LHCN-M2 (cell line): ENCODE measurements at places on chromosomes 4 and X. TPM values are rescaled to one million over a fixed set of nuclear protein-coding genes. Genes with fewer than 3 reads are reported as not detected.

DNA sequence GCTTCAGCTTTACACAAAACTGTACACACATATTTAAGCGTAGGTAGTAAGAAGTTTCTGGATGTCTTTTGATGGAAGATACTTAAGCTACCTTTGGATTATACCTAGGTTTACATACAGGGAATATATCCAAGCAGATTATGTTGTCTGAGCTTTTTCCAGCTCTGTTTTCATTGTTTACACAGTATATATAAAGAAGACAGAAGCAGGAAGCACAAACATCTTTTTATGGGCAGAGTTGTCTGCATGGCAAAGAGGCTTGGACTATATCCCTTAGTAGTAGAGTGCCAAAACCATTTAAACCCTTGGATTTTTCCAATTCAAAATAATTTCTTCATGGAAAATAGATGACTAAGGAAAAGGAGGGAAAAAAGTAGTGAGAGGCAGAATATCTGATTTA, 329.4 kb upstream of the AGA start:
- DNase-seq = no peak

- no peak for DNase-seq
Measured at GRCh38 chrX:12159799-12160198, 21.5 kb downstream of the FRMPD4 start.

DNA sequence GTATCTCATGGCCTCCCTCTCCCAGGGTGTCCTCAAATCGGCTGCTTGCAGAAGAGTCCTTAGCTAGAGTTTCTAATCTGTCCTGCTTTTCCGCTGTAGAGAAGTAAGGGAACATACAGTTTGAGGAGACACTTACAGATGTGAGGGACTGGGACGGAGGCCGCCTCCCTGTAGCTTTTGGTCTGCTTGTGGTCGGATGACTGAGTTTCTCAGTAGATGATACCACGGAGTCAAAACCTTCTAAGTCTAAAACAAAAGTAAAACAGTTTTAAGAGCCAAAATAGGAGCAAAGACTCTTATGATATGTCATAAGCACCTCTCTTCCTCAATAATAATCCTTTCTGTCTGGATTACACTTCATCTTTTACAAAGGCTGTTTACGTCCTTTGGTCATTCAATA, 34.5 kb upstream of the MAP3K15 start:
- DNase-seq = no peak

GRCh38 chrX:51891821-51892551, 1.4 kb upstream of the MAGED1 start:
- peak; percentile 59 for DNase-seq

GRCh38 chr4:176425035-176425434, 105.3 kb downstream of the SPCS3 start:
- peak; percentile 32 for DNase-seq

GRCh38 chr4:125520258-125520990, 205.7 kb downstream of the FAT4 start:
- no peak for DNase-seq

DNA sequence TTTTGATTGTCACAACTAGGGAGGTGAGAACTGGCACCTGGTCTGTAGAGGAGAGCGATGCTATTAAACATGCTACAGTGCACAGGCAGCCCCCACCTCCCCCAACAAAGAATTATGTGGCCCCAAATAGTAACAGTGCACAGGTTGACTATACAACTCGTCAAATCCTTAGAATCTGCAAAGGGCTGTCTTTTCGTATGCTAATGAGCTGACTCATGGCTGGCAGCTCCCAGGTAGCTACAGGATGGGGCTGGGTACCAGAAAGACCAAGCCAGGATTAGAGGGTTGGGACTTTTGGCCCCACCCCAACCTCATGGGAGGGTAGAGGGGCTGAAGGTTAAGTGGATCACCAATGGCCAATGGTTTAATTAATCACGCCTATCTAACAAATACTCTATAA, 104.7 kb upstream of the SORBS2 start:
- no peak for DNase-seq

DNA sequence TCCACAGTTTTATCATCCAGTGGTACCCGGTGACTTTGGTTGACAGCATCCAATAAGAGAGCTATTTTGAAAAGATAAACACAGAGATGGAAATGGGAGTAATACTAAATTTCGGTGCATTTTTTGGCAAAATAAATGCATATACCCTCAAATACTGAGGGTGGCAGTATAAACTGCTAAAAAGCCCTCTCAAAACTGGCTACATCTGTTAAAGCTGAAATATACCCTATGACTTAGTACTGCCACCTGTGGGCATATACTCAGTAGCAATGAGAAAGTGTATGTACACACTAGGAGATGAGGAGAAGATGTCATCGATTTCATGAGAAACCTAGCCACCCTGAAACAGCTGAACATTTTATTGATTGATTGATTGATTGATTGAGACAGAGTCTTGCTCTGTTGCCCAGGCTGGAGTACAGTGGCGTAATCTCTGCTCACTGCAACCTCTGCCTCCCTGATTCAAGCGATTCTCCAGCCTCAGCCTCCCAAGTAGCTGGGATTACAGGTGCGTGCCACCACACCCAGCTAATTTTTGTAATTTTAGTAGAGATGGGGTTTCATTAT, 12.2 kb upstream of the TMEM128 start:
- peak; percentile 78 for DNase-seq

DNA sequence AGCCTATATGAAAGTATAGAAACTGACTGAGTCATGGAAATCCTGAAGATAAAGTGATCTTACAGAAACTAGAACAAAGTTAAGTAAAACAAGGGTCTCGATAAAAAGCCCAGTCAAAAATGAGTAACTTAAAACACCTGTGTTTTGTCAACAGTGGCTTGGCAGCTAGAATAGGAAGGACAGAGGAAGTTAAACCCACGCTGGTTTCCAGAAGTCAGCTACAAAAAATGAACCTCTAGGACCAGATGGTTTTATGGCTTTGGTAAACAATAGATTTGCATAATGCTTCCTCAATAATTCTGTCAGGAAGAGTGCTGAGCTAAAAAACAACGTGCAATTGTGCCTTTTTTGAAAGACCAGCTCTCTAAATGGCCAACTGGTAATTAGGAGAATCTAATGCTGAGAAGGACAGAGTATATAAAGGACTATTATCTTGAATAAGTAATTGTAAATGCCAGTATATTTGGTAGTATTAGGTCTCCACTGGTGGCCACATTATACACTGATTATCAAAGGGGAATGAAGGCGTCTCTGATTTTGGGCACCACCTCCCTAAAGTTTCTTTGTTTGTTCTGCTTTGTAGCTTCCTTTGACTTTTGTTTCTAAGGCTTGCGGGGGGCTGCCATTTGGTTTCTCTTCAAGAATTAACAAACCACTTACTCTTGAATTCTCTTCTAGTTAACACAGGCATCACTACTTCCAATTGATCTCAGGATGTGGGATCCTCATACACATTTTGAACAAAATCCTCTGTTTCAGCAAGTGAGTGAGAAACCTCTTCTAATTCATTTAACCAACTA, 72.2 kb upstream of the PPP3CA start:
- DNase-seq = peak; percentile 12

DNA sequence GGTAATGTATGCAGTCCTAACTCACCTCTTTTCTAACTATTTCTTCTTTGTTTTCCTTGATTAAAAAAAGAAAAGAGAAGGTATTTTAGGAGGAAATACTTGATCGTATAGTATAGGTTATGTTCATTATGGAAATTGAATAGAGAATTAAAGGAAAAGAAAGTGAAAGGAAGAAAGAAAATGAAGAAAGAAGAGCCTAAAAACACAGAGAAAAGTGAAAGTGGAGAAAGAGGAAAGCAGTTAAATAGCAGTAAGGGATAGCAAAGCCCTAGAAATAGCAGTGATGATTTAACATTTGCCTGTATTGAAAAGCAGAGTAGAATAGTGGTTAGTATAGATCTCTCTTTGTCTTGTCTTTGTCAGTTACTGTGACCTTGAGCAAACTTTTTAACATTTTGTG, 37.0 kb downstream of the MRPL1 start:
- no peak for DNase-seq

DNA sequence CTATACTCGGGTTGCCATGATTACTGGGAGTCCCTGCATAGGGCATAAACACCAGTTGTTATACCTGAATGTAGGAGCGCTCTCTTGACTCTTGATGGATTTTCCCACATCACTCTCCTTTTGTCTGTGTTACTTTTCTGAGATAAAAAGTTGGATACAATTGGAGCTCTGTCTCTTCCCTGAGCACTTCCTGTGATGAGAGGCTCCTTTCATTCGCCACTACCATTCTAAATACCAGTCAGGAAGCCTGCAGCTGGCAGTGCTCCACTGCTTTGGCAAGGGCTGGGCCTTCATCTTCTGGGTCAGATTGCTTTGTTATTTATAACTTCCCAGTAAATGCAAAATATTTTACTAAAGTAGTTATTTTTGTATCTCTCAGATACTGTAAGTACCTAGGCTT, 13.9 kb downstream of the TCEANC start:
- no peak for DNase-seq

DNA sequence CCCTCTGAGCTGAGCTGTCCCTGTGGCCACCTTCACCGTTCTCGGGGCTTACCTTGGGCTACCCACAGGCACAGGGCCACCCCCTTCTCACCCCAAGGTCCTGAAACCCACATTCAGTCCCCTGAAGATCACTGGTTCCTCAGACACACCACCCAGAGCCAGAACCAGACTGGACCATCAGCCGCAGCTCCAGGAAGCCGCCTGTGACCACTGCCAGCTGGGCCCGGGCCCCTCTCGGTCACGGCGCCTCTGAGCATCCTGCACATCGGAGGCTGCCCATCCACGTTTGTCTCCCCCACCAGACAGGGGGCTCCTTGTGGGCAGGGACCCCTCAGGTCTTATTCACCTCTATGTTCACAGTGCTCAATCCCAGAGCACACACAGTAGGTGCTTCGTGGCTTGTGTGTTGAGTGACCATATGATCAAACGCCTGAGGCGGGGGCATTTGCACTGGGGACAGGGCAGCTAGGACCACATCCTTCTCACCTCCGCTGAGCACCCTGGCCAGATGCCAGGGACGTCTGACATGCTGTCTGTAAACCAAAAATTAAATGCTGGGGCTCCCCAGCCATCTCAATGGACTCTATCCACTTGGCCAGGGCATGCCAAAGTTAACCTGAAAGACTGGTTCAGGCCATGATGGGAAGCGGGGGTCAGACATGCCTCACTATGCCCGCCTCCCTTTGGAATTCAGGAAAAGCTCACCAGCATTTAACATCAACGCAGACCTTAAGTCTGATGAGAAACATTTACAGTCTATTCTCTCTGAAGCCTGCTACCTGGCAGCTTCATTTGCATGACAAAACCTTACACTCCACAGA, 109.4 kb upstream of the AFAP1 start:
- DNase-seq = no peak

- DNase-seq = no peak
Measured at GRCh38 chr4:1166509-1167243, 5.7 kb downstream of the SPON2 start.

DNA sequence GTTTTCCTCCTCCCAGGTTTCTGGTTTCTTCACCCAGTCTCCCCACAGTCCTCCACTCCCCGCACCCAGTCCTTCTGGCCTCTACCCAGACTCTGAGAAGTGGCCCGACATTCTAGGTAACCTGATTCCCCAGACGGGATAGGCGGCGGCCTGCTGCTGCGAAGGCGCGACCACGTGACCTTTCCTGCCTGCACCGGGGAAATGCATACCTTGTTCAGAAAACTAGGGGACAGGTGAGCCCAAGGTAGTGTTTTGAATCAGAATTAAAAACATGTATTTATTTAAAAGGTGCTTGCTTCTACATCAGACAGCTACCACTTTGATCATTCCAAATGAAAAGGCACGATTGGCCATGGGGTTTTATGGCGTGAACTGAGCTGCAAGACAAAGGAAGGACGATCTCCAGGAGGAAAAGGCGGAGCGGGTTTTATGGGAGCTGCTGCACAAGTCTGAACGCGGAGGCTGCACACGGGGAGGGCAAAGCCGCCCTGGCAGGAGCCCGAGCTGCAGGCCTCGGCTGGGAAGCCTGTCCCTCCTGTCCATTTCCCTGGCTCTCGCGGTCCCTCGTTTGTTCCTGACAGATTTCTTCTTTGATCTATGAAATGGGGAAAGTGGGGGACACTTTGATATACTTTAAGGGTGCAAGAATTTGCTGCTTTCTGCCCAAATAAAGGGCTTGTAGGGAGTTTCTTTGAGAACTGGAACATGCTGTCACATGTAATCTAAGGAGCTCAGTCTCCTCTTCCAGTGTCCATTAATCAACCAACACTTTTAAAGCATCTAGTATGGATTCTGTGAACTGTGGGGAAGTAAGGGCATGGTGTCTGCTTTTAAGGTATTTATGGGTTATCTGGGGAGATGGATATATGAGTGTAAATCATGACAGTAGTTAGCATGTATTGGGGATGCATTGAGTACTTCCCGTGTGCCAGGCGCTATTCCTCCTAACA, 150.9 kb downstream of the SPRY1 start:
- DNase-seq = no peak

GRCh38 chrX:3142259-3143042, 101.2 kb downstream of the ARSF start:
- DNase-seq = no peak

DNA sequence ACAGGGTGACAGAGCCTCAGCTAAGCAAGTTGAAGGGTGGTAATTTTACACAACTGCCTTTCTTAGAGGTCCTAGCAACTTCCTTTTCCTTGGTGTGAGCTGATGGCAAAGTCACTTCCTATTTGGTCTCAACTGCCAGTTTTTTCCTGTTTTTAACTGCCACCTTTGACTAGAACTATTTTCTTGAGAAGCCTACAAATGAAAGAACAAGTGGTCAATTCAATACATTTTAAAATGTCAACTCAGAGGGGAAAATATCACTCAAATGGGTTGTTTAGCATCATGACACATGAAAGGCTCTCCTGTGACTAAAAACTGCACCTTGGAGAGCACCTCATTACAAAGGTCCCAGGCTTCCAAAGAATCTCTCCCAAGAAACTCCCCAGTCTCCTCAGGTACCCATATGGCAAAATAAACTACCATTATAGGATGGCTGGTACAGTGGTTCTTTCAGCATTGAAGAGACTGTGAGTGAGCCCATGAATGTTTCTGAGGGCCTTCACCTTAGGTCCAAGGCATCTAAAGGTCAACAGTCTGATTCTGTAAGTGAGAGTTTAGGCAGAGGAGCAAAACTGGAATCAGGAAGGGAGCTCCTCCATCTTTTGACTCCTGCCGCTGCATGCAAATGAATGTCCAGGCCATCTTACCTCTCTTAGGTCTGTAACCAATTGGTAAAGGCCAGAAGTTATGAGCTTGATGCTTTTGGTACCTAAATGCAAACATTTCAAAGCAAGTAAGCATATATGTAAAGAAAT, 5.5 kb upstream of the STK26 start:
- DNase-seq = no peak

- peak; percentile 77 for DNase-seq
Measured at GRCh38 chr4:118967393-118967792, 78.7 kb downstream of the SYNPO2 start.

DNA sequence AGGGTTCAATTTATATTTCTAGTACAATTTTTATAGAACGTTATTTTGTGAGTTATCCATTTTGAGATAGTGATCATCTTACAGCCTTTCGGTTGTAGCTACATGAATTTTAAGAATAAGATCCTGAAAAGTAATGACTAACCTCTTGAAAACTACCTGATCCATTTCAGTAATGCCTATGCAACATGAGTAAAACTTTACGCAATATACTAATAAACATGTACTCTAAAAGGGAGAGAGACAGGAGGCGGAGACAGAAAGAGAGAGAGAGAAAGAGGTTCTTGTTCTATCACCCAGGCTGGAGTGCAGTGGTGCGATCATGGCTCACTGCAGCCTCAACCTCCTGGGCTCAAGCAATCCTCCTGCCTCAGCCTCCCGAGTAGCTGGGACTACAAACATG, 816.1 kb downstream of the CCSER1 start:
- DNase-seq = no peak

The PAGE2B gene
- not detected in 2 replicates for total RNA-seq

The CHM gene
- total RNA-seq = 20.4 and 22.2 TPM in 2 replicates

The ASMT gene
- not detected in 2 replicates for total RNA-seq
